ENCODE measurements at places on chromosomes 3 and 15.

DNA sequence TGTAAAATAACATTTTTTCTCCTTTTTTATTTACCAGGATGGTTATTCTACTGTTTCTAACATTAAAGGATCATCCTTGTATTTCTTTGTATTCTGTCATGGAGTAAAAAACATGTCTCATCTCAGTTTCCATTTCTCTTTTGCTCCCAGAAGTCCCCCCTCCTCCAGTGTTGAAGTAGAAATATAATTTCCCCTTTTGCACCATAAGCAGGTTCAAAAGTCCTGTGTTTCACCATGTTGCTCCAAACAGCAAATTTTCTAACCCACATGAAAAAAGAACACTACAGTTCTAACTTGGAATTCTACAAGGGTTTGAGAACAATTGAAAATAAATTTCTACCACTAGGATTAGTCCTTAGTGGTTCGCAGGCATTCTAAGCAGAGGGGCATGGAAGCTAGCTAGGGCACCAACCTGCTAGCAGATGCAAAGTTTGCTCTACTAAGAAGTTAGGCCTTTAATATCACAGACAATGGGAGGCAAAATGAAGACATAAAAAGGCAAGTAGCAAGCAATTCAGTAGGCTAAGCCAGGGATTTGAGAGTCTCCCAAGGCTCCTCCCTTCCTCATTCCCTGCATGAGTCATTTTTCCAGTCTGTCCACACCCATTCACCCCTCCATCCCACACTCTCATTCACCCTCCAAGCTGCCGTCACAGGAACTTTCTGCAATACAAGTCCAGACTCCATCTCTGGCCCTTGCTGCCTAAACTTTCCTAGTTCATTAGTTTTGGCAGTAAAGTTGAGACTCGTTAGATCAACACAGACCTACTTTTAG is 2.3 kb upstream of the MBNL1 start:
- DNase-seq, result no peak

DNA sequence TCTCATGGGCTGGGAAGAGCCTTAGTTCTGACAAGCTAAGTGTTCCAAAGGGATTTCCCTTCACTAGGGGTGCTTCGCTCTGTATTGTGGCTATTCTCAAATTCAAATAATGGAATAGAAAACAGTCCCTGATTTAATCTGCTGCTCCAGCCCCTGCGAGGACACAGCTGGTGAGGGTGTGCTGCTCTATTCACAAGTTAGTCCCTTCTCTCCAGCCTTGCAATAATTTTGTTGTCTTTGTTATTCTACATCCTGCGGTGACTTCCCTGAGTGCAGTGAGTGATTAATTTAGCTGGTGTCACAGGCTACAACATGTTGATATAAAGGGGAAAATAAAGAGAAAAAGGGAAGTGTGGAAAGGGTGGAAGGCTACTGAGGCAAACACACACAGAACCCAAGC is 180.5 kb upstream of the VEPH1 start:
- no peak for DNase-seq

GRCh38 chr3:42085641-42086376 is 5.3 kb upstream of the TRAK1 start:
- no peak for DNase-seq

GRCh38 chr3:139930211-139930610 is 4.8 kb upstream of the CLSTN2 start:
- DNase-seq, result no peak

DNA sequence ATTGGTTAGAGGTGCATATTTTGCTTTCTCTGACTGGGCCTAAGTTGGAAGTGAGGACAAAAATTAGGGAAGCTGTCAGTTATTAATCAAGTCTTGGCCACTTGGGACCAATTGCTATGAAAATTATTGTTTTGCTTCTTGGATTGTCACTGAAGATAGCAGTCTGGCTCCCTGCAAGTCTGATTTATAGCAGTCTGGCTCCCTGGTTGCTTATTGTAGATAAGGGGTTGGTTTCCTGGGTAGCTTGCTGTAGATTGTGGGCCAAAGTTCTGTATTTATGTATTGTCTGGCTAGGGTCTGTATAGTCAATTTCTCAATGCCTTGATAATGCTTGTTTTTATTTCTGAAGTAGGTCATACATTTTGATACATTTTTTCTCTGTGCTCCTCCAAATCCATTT is 13.3 kb upstream of the DRD3 start:
- no peak for DNase-seq

- no peak for DNase-seq
Measured at GRCh38 chr3:131447349-131447748, 55.4 kb downstream of the MRPL3 start.

DNA sequence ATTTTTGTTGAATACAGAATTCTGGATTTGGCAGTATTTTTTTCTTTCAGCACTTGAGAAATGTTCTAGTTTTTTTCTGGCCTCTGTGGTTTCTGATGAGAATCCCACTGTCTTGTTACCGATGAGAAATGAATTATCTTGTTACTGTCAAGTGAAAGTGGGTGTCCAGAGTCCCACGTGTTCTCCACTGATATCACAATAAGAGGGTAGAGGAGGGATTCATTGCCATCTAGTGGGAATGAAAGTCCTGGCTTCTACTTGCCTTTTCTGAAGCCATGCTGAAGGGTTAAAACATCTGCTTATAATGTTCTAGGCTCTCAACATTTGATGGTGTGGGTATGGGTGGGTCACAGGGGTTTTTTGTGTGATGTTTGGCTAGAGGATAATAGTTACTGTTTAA is 66.1 kb downstream of the SEC22A start:
- DNase-seq, result no peak

GRCh38 chr15:29934251-29934650 is 112.0 kb upstream of the TJP1 start:
- DNase-seq, result no peak

DNA sequence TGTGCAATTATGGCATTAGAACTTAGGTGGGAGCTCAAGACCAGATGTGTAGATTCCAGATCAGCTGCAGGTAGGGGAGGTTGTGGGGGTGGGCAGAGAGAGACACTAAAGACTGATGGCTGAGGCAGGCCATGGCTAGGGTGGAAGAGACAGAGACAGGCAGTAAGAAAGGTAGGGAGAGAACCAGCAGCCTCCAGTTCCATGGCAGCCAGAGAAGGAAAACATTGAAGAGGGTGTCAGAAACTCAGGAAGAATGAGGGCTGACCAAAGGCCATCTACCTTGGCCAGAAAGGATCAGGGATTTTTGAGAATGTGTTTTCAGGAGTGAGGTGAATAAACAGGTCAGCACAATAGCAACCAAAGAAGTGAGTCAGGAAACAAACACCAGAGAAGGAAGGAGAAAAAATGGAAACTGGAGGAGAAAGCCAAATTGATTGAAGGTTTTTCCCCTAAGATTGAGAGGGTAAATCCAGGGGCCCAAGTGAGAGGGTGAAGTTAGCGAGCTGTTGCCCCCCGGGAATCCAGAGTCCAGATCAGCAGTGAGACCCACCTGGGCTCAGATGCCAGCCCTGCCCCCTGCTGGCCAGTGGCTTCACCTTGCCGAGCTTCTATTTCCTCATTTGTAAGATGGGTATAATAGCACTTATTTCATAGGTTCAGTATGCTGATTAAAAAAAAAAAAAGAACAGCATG is 41.0 kb downstream of the ABHD2 start:
- no peak for DNase-seq

DNA sequence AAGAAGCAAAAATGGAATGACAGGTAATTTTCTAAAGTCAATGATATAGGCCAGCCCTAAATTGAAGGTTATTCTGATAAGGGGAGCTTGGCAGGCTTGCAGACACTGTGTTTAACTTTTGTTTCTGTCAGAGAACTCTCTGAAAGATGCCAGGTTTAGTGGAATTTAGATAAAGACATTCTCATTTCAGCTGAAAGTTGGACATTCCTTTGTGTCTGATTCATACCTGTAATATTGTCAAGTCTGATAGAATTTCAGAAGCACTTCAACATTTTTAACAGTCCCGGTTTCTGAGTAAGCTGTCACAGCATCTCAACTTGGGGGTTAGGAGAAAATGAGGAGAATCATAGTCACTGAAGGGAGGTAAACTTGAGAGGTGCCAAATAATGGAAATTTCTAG is 84.0 kb downstream of the DIPK2A start:
- no peak for DNase-seq

- no peak for DNase-seq
Measured at GRCh38 chr3:173411375-173411973, 13.9 kb downstream of the NLGN1 start.

DNA sequence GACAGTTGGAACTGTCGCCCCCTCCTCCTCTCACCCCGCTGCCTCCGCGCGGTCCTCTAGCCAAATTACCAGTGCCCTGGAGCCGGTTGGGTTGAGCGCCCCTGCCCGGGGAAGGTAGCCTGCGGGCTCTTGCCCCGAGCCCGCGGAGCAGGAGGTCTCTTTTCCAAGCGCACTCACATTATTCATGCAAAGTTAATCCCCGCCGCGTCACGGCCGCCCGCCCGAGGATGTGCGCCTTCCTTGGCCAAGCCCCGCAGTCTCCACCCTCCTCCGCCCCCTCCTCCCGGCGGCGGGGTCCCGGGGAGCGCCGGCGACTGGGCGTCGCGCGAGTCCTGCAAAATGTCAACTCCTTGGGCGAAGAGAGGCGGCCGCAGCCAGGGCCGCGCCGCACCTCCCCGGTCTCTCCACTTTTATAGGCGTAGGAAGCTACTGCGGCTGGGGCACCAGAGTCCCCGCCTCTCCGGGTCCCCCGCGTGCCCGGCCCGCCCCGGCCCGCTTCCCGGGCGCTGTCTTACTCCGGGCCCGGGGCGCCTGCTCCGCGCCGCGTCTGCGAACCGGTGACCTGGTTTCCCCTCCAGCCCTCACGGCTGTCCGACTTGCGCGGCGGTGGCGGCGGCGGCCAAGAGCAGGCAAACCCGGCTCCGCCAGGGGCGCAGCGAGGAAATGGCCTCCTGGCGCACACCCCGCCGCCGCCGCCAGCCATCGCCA is at the start of gene THRB:
THRB (minus strand) TSS at position 233 of the 708 bp plus-strand sequence.
- no peak for DNase-seq

GRCh38 chr3:78978037-78978436 is 789.8 kb downstream of the ROBO1 start:
- DNase-seq, result no peak

DNA sequence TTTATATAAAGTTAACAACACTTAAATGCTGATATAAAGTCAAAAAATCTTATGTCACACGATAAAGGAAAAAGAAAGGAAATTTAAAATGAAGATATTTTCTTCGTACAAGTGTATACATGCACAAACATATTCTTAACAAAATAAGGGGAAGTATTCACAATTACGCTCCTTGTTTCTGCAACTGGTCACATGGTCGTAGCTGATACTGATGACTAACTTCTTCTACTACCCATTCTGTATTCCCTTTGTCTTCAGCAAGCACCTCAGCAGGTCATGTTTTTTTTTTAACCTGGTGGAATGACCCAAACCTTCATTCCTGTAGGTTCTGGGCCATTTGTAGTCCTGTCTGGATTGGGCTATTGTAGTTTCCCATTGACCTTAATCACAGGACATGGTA is 30.0 kb upstream of the CMTM8 start:
- DNase-seq, result no peak

DNA sequence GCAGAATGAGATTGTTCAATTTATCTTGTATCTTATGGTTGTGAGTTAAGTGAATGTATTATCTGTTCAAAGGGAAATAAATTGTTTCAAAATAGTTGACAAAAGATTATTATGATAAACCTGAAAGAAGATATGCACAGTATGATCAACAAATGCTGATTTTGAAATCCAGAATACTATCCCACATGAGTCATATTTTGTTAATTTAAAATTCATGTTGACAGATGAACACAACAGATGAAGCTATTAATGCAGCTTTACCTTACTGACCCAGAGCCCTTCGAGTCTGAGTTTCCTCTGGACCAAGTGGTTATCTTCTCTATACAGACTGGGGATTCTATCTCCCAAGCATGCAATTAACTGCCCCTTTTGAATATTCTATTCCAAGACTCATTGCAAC is 482.8 kb downstream of the FGF12 start:
- DNase-seq, result no peak

DNA sequence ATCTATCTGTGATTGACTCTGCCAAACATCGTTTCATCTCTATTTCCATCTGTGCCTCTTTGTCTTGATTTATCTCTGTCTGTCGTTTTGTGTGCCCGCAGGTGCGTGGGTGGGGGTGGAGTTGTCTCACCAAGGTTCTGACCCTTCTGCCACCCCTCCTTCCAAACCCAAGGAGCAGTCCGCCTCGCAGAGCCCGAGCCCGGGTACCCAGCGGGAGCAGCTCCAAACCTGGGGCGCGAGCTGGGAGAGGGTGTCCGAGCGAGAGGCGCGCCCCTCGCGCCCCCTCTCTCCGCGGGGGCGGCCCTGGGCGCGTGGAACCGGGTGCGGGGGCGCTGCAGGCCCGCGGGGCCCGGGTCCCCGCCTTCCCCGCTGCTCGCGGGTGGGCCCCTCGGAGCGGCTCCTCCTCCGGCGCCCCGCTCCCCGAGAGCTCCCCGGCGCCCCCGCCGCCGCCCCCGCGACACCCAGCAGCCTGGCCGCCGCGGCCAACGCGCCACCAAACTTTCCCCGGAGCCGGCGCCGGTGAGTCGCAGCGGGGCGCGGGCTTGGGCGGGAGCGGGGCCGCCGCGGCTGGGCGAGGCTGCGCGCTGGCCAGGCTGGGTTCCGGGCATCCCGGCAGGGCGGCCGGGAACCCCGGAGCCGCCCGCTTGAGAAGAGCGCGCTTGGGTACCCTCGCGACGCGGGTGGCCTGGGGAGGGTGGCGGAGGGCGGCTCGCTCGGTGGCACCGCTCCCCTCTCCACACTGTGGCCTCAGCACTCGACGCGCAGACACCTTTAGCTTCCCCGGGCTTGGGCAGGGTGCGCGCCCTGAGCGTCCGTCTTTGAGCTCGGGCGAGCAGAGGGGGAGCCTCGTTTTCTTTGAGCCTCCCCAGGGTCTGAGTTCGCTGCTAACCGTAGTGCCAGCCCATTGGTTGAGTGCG is at the start of gene HRH1:
HRH1 (plus strand) TSS at position 458 of the 917 bp plus-strand sequence. CDS start 104,545 bp downstream, outside the sequence.
- DNase-seq, result no peak

- no peak for DNase-seq
Measured at GRCh38 chr3:24493746-24494617, 668 bp downstream of the THRB start.

DNA sequence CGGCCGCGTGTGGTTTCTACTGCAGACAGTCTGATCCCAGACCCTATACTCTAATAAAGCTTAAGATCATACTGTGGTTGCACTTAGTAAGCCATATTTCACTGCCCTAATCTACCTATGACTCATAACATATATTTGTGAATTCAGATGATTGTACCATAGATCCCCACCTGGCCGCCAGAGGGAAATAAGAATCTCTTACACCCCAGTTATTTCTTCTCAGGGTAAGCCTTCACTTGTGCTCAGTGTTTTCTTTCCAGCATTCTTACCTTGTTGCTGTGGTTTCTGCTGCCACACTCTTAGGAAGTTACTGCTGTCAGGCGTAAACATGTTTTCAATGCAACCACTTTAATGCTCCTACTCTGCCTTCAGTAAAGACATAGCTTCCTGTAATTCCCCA is 105.9 kb downstream of the B3GALNT1 start:
- no peak for DNase-seq

- DNase-seq, result no peak
Measured at GRCh38 chr3:175065497-175065896, 206.4 kb downstream of the NAALADL2 start.

DNA sequence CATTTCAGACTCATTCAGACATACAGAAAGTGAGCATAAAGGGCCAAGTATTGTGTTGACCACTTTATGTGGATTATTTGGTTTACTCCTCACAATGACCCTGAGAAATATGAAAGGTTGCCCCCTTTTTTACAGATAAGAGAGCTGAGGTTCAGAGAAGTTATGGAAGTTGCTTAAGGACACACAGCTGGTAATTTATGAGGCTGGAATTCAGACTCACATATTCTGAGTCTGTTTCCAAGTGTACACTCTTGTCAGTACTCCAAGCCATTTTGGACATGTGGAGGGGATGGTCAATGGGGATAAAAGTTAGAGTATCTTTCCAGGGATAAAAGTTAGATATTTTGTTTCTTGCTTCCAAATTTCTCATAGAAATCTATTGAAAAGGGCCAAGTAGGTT is 15.9 kb downstream of the ITPR1 start:
- no peak for DNase-seq
